ENCODE measurements at places on chromosomes 2 and 18.

- no peak for DNase-seq
These were observed 271.0 kb upstream of the GALNT5 start for GRCh38 chr2:156986339-156986988.

GRCh38 chr2:170681311-170681710 lies 33.8 kb upstream of the SP5 start:
- DNase-seq: no peak

DNA sequence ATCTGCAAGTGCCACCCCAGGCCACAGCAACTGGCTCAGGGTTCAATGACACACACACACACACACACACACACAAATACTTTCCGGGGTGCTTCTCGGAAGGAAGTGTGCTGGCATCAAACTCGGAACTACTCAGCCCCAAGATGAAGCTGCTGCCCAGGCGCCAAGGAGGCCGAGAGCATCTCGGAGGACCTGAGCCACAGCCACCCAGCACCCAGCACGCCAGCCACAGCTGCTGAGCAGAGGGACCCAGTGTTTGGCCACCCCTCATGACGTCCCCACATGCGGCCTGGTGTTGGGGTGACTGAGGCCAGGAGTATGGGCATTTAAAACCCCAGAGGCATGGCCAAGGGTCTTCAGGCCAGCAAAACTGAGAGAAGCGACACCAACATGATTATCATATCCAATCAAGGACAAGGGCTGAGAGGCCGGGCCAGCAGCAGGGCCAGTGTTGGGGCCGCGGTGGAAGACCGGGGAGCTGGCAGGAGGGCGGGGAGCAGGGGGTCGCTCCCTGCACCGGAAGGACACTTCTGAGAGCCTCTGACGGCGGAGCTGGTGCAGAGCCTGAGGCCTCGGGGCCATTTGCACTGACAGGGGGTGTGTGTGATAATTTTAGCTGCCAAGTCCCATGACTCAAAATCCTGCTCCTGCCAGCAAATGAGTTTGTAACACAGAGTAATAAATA lies 61.8 kb downstream of the BIN1 start:
- no peak for DNase-seq

- DNase-seq: no peak
These were observed 463.2 kb downstream of the CDH2 start for GRCh38 chr18:27713738-27714095.

- DNase-seq: no peak
These were observed 1365.5 kb upstream of the CELF4 start for GRCh38 chr18:38930881-38931753.

DNA sequence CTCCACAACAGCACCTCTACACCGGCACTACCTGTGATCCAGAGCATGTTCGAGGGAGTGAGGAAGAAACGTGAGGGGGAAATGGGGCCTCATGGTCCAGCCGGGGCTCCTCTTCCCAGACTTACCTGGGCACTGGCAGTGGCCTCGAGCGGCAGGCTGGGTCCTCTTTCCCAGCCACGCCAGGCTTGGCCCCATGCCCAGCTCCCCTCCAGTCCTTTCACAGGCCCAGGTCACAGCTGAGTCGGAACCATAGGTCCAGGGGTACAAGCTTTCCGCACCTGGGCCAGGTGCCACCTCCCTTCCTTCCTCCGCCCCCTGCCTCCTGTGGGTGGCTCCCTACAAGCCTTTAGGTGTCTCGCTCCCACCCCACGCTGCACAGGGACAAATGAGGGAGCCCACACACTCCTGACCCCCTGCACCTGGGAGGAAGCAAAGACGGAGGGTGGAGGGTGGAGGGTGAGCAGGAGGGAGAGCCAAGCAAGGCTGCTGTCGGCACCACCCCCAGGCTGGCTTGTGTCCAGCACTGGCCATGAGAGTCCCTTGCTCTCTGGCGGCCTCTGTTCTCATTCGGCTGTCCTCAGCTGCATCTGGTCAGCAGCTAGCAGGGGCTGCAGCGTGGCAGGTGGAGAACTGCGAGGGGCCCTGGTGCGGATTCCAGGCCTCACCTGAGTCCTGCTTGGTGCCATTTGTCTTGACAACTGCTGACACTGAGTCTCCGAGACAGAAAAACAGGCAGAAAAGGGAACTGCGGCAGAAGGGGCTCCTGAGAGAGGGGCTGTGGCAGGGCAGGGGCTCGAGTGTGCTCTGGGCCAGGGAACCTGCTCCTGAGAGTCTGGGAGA lies 26.8 kb downstream of the ADRA2B start:
- DNase-seq: peak; percentile 1

Measured in activated CD4-positive, alpha-beta T cell treated with anti-CD3 and anti-CD28 coated beads, Interleukin-2, amount 50 U/mL, for 48 hours (primary cell).